ENCODE measurements at places on chromosomes 7 and 10. TPM values are rescaled to one million over a fixed set of nuclear protein-coding genes. Genes with fewer than 3 reads are reported as not detected.

The CRPPA gene
- 7.5 TPM for total RNA-seq

The MAGI2 gene
- 3.6 TPM for total RNA-seq

The NPY4R gene
- total RNA-seq = not detected

The HPSE2 gene
- not detected for total RNA-seq

The JCAD gene
- 30.4 TPM for total RNA-seq

The WNT8B gene
- not detected for total RNA-seq

The KLF6 gene
- 62.0 TPM for total RNA-seq

The NOM1 gene
- total RNA-seq = 7.8 TPM

The ITGB8 gene
- 4.8 TPM for total RNA-seq

The GLCCI1 gene
- total RNA-seq = 8.6 TPM

The LRMDA gene
- total RNA-seq = 23.1 TPM

The C7orf33 gene
- not detected for total RNA-seq

The NPTX2 gene
- total RNA-seq = 2.1 TPM

The SSC4D gene
- 0.55 TPM for total RNA-seq

The TRIM50 gene
- 0.30 TPM for total RNA-seq

The GTF2I gene
- 134 TPM for total RNA-seq

The SCART1 gene
- 0.45 TPM for total RNA-seq

The CUL2 gene
- total RNA-seq = 40.6 TPM

The GPR37 gene
- total RNA-seq = not detected

The MRM2 gene
- 23.5 TPM for total RNA-seq

The RNF133 gene
- total RNA-seq = 0.47 TPM

The MYPN gene
- total RNA-seq = 107 TPM

The C10orf105 gene
- total RNA-seq = 0.07 TPM

The PGAM2 gene
- 967 TPM for total RNA-seq

The SMARCD3 gene
- total RNA-seq = 132 TPM

The AKR1E2 gene
- total RNA-seq = 4.5 TPM
